ENCODE measurements at places on chromosomes 7 and 10. TPM values are rescaled to one million over a fixed set of nuclear protein-coding genes. Genes with fewer than 3 reads are reported as not detected.
A peak's percentile ranks its signal among the peaks of the same experiment; 100 is the strongest.

Gene SLC18A3
- not detected for total RNA-seq

Gene IGF2BP3
- 106 TPM for total RNA-seq

Gene LRRC17
- 0.65 TPM for total RNA-seq

Gene CHST3
- total RNA-seq: 12.9 TPM

Gene CPA1
- not detected for total RNA-seq

Gene CTAGE8
- not detected for total RNA-seq

Gene CNTNAP2
- 171 TPM for total RNA-seq

Gene TMEM229A
- 2.1 TPM for total RNA-seq

Gene HOGA1
- total RNA-seq: 0.21 TPM

Gene SLC26A3
- not detected for total RNA-seq

Gene TMEM273
- not detected for total RNA-seq

Gene DKK1
- 9.9 TPM for total RNA-seq

DNA sequence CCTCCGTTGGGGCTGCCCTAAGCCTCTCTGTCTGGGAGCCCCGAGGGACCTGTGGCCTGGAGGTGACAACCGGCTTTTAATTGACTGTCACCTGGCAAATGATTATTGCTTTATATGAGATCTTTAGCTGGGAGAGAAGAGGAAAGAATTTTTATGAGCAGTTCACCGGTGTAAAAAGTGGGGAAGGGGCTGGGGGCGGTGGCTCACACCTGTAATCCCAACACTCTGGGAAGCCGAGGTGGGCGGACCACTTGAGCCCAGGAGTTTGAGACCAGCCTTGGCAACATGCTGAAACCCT is 2.6 kb upstream of the COX19 start:
- no peak for DNase-seq
- peaks cover 4% of the 10 kb centered on the region for H3K4me1 ChIP-seq
- peaks cover 6% of the 10 kb centered on the region for H3K36me3 ChIP-seq
- peak overlapping the region; percentile 93 for H3K27ac ChIP-seq

- DNase-seq: no peak
- H3K36me3 ChIP-seq: peaks cover 5% of the 10 kb centered on the region
- H3K27me3 ChIP-seq: no peaks in the 10 kb centered on the region
- H3K4me1 ChIP-seq: no peaks in the 10 kb centered on the region
- no peak overlapping the region for H3K4me3 ChIP-seq
- H3K27ac ChIP-seq: no peak overlapping the region
Measured at GRCh38 chr7:149226840-149227494, 12.5 kb upstream of the ZNF212 start.

- no peak overlapping the region for H3K4me3 ChIP-seq
- no peaks in the 10 kb centered on the region for H3K4me1 ChIP-seq
- no peak for DNase-seq
- H3K27ac ChIP-seq: no peak overlapping the region
- no peaks in the 10 kb centered on the region for H3K36me3 ChIP-seq
Measured at GRCh38 chr7:39979406-39980073, 29.5 kb downstream of the CDK13 start.

- H3K4me1 ChIP-seq: no peaks in the 10 kb centered on the region
- peaks cover 7% of the 10 kb centered on the region for H3K36me3 ChIP-seq
- no peak for DNase-seq
- no peaks in the 10 kb centered on the region for H3K27me3 ChIP-seq
- H3K4me3 ChIP-seq: no peak overlapping the region
Measured at GRCh38 chr10:102083541-102083940, 18.4 kb downstream of the HPS6 start.

GRCh38 chr10:126459878-126460481 is 71.7 kb upstream of the ADAM12 start:
- H3K4me1 ChIP-seq: peaks cover 8% of the 10 kb centered on the region
- H3K27me3 ChIP-seq: no peaks in the 10 kb centered on the region
- H3K27ac ChIP-seq: no peak overlapping the region
- no peak overlapping the region for H3K4me3 ChIP-seq
- H3K36me3 ChIP-seq: no peaks in the 10 kb centered on the region

GRCh38 chr10:6562221-6562620 is 17.9 kb downstream of the PRKCQ start:
- H3K4me1 ChIP-seq: peaks cover 35% of the 10 kb centered on the region
- H3K27me3 ChIP-seq: no peaks in the 10 kb centered on the region
- H3K27ac ChIP-seq: no peak overlapping the region
- DNase-seq: no peak

- peak overlapping the region; percentile 29 for H3K4me3 ChIP-seq
- DNase-seq: no peak
- H3K27me3 ChIP-seq: no peaks in the 10 kb centered on the region
- no peaks in the 10 kb centered on the region for H3K36me3 ChIP-seq
Measured at GRCh38 chr7:22913158-22913557, 90.5 kb upstream of the TOMM7 start.

- H3K27me3 ChIP-seq: no peaks in the 10 kb centered on the region
- DNase-seq: no peak
- H3K27ac ChIP-seq: peak overlapping the region; percentile 60
- peak overlapping the region; percentile 94 for H3K4me3 ChIP-seq
- H3K36me3 ChIP-seq: peaks cover 8% of the 10 kb centered on the region
Measured at GRCh38 chr7:66205741-66206090, 582 bp downstream of the TPST1 start.

- H3K27me3 ChIP-seq: no peaks in the 10 kb centered on the region
- DNase-seq: no peak
Measured at GRCh38 chr10:91987397-91988037, 63.9 kb downstream of the BTAF1 start.

Data from endodermal cell (in vitro differentiated cells).